ENCODE measurements at places on chromosomes 4 and X.

- no peak for DNase-seq
Observed at GRCh38 chr4:164924670-164925238, 47.8 kb downstream of the APELA start.

GRCh38 chrX:142999199-142999701 is 26.5 kb upstream of the SPANXN4 start:
- DNase-seq = no peak

- no peak for DNase-seq
Observed at GRCh38 chr4:181860157-181860556, 383.0 kb upstream of the TENM3 start.

DNA sequence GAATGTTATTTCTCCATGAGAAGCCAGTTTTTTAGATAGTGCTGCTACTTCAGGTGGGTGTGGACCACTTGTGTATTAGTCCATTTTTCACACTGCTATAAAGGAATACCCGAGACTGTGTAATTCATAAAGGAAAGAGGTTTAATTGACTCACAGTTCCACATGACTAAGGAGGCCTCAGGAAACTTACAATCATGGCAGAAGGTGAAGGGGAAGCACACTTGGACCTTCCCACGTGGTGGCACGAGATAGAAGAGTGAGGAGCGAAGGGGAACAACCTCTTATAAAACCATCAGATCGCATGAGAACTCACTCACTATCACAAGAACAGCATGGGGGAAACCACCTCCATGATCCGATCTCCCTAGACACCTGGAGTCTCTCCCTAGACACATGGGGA is 3.4 kb upstream of the PPID start:
- no peak for DNase-seq

- DNase-seq = no peak
Observed at GRCh38 chr4:27917381-27917780, 1056.7 kb downstream of the STIM2 start.

- no peak for DNase-seq
Observed at GRCh38 chrX:129581904-129582303, 41.8 kb downstream of the OCRL start.

DNA sequence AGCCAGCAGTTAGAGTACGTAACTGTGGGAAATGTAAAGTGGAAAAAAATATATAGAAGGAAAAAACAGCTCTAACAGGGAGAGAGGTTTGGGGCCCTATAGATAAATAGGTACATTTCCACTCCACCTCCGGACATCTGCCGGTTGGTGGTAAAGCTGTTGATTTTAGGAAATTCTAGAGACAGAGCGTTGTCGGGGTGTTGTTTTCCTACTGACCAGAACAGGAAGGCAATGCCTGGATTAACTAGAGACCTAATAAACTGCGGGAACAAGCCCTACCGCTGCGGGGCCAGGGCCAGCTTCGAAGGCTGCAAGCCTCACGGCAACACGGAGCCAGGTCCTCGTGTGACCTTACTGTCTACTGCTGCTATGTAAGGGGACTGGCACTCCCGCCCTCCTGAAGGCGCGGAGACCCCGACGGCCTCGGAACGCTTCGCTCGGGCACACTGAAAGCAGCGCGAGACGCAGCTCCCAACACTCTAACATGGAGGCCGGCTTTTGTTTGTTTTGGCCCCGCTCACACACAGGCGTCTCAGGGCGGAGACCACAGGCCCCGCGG is 702 bp upstream of the CDKN2AIP start:
- DNase-seq = peak; percentile 41

- peak; percentile 2 for DNase-seq
Observed at GRCh38 chrX:119236623-119237561, 807 bp downstream of the PGRMC1 start.

GRCh38 chr4:176377780-176378179 is 58.0 kb downstream of the SPCS3 start:
- no peak for DNase-seq

GRCh38 chr4:96523611-96524010 is 683.7 kb downstream of the PDHA2 start:
- DNase-seq = no peak

DNA sequence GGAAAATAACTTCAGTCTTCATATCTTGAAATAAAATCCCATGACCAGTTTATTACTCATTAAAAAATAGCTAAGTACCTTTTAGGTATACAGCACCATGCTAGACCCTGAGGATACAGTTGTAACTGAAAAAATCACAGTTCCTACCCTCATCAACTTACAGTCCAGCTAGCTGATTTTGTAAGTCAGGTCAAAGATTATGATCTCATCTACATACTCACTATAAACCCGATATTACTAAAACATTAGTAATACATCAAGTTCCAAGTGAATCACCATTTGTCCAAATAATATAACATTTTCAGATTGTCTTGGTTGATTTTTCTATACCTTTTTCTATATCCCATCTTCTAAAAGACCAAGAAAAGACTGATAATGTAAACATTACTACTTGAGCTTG is 333.9 kb downstream of the INPP4B start:
- no peak for DNase-seq

- no peak for DNase-seq
Observed at GRCh38 chr4:142558851-142559250, 287.2 kb downstream of the INPP4B start.

- peak; percentile 20 for DNase-seq
Observed at GRCh38 chrX:133171962-133172708, 46.0 kb downstream of the TFDP3 start.

DNA sequence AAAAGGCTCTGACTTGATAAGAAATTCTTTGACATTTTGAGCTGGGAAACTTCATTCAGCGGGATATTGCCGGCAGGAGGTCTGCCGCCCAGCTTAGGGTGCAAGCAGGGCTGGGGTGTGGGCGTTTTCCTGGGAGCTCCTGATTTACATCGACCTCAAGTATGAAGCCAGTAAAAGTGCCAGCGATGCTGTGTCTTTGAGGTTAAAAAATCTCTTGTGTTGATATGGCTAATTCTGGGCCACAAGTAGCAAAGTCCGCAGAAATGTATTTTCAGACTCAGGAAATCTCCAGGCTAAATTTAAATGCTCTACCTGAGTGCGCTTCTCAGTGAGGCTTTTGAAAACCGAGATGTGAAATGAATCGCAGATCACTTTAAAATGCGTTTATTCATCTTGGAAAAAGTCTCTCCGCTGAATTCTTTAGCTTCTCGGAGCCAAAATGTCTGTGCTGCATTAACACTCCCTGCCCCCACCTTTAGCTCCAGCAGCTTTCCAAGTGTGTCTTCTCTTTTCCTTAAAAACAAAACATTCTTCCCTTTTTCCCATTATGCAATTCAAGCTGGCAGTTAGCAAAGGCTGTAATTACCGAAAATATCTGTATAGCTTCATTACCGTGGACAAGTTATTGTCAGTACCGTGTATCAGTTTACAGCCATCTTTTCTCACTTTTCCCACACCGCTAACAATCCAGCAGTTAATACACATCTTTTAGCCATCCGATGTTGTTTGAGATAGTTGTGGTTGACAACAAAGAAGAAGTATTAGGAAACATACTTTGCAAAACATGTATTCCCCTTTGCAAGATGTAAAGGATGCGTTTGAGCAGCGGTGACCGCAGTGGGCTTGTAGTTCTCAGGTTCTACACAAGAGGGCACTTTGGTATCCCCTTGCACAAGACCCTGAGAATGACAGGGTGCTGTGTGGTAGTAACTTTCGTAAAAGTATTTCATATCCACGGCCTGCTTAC is 136.0 kb upstream of the STX18 start:
- DNase-seq = peak; percentile 9

GRCh38 chrX:130093271-130093670 is 17.0 kb downstream of the ELF4 start:
- DNase-seq = no peak

GRCh38 chr4:27428661-27429060 is 568.0 kb downstream of the STIM2 start:
- no peak for DNase-seq

- no peak for DNase-seq
Observed at GRCh38 chrX:114046695-114047279, 537.1 kb upstream of the HTR2C start.

DNA sequence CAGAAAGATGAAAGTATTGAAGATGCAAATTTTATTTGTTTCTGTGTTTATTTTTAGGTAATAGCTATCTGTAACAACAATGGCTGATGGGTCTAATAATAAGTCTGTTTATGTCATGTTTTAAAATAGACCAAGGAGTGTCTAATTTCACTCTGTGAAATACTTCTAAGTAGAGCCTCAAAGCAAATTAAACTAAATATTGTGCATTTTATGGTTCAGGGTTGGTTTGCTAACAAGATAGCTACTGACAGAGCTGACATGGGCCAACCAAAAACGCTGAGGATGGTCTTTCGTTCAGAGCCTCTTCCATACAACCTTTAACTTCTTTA is 437.6 kb upstream of the CTSO start:
- DNase-seq = no peak

- DNase-seq = no peak
Observed at GRCh38 chr4:169208090-169208455, 62.7 kb downstream of the SH3RF1 start.

- DNase-seq = peak; percentile 35
Observed at GRCh38 chr4:25310066-25310802, 2.3 kb upstream of the ZCCHC4 start.

- no peak for DNase-seq
Observed at GRCh38 chr4:121824171-121824527, 466 bp upstream of the CCNA2 start.

All from inflammatory macrophage (primary cell).